ENCODE measurements at places on chromosomes 3 and 15.

DNA sequence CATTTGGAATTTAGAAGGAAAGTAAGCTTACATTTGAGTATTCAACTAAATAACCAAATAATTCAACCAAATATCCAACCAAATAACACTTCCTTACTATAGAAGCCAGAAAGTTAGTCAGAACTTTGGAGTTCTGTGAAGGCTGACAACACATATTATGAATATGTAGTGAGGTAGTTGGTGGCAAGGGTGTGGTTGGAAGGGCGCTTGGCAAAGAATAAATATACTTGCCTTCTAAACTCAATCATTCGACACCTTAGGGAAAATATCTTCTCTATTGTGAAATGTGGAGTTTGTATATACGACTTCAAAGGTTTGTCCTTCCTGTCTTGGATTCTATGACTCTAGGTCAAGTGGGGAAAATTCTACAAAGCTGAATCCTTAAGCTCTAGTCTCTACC is 111.7 kb upstream of the OSTN start:
- no peak for DNase-seq

GRCh38 chr3:16084887-16085286 is 89.6 kb upstream of the GALNT15 start:
- no peak for DNase-seq

GRCh38 chr3:187782006-187782405 is 36.7 kb upstream of the BCL6 start:
- no peak for DNase-seq

- DNase-seq: no peak
Measured at GRCh38 chr15:27271258-27271657, 300.3 kb downstream of the GABRG3 start.

DNA sequence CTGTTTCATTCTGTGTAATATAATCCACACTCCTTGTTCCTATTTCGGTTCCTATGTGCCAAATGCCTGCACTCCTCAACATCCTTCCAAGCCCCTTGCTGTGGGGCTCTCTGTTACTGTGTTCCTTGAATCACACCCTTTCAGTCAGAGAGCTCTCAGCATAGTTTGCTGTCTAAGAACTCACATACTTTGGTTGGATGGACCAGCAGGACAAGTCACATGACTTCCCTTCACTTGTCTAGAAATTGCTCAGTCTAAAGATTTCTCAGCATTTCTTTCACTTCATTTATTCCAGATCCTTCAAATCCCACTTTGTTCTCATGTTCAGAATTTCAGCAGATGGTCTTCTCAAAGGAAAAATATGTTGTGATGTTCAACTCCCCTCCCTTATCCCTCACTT is 203.5 kb upstream of the PFN2 start:
- no peak for DNase-seq

DNA sequence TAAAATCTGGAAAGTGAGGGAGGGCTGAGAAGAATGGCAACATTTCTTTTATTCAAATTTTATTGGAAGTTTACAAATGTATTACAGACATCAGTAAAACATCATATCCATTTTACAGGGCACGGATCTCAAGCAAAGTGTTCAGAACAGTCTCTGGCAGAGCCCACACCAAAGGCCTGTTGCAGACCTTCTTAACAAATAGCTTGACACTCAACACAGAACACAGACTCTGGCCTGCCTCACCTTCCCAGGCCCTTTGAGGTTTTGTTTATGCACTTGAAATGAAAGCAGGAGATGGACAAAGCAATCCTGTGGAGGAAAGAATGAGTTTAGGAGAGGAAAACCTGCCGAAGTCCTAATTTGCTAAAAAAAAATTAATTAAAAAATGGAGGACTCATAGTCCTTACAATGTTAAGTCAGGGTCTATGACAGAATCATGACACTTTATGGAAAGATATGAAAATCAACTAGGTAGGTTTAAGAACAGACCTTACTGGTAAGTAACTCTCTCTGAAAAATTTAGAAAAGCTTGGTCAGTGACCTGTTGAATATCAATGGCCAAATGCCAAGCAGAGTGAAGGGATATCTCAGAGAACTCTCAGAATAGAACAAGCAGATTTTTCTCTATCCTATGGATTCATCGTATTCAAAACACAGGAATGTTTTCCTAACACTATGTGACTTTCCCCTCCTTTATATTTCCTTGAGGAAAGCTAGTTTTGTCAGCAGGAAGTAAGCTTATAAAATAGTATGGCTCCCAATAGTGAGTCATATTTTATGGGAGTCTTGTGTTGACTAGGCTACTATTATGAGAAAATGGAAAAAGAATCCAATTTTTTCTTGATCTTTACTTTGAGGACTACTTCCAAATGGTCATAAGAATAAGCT is 70.8 kb upstream of the PSMD6 start:
- DNase-seq: no peak

- DNase-seq: no peak
Measured at GRCh38 chr15:63484433-63485186, 19.8 kb upstream of the USP3 start.

DNA sequence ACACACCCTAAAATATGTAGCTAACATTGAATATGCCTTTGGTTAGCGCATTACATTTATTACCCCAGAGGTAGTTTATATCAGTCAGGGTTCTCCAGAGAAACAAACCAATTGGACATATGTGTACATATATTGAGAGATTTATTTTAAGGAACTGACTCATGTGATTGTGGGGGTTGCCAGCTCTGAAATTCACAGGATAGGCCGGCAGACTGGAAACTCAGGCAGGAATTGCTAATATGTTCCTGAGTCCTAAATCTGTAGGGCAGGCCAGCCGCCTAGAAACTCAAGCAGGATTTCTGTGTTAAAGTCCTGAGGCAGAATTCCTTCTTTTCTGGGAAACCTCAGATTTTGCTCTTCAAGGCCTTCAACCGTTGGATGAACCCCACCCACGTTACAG is 189.7 kb downstream of the CDIN1 start:
- no peak for DNase-seq

DNA sequence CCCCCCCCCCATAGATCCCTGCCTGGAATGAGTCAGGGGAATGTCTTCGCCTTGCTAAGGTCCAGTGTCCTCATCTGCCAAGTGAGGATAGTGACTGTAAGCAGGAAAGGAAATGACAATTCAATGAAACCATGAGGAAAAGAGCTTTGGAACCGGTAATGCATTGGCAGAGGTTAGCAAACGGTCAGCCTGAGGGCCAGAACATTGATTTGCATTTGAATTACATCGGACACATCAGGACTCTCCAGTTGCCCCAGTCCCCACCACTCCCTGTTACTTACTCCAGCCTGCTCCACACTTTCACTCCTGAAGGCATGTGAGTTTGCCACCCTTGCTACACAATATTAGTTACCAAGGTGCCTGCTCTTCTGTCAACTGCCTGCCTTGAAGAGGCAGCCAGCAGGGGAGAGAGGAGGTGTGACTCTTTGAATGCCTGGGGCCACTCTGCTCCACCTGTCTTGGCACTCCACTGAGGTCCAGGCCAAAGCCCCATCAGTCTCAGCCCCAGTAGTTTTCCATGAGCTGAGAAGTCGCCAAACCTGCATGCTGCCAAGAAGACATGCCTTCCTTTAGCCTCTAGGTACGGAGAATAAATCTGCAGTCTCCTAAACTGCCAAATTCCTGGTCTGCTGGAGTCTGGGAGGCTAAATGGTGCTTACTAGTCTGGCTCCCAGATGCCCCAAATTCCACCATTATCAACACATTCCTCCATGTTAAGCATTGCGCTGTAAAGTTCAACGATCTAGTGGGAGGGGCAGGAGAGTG is 191.7 kb upstream of the TLE3 start:
- DNase-seq: no peak

DNA sequence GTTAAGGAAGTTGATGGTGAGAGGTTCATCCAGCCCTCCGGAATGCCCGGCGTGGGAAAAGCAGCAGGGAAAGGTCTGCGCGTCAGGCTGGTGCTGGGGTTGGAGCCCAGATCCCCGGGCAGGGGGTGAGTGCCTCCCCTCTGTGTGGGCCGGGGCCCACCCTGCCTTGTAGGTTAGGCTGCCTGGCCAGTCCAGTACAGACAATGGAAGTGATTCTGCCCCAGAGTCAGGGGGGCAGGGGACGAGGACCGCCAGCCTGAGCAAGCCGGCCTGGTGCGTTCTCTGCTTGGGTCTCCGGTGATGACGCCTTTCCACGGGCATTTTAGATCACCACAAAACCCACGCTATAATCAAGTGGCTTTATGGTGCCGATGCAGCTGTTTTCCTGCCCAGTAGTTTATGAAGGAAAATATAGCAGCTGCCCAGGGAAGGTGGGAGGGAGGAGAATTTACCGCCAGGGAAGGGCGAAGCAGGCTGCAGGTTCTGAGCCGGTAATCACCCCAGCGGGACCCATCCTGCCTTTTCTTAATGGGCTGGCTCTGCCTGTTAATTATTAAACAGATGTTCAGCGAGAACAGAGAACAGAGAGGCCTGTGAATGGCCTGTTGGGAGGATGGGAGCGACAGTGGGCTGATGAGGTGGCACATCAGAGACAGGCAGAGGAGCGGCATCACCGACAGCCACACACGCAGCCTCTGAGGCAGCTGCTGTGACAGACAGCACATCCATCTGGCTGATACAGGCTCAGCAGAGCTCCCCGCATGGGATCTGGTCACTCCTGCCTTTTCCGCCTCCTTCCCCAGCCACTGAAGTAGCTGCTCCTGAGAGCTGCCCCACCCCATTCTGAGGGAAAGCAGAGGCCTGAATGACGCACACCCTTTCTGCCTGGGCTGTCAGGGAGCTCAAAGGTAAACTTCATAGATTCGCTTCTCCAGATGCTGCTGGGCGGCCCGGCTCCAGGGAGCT is 35.2 kb downstream of the BDH1 start:
- no peak for DNase-seq

- DNase-seq: no peak
Measured at GRCh38 chr3:173064631-173065030, 76.4 kb downstream of the SPATA16 start.

GRCh38 chr3:114887806-114888205 is 259.3 kb downstream of the ZBTB20 start:
- DNase-seq: no peak

DNA sequence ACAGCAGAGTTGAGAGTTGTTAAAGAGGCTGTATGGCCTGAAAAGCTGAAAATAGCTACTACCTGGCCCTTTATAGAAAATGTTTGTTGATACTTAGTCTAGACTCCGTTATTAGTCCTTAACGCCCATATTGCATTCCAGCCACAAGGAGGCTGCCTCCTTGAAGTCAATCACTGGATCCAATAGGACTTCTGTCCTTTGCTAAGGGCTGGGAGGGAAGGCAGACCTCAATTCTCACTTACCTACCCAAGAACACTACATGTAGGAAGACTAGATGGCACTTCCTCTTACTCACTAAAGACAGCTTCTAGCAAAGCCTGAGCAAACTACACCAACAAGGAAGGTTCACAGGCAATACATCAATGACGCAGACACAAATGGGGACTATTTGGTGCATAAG is 139.5 kb upstream of the HACD2 start:
- no peak for DNase-seq

DNA sequence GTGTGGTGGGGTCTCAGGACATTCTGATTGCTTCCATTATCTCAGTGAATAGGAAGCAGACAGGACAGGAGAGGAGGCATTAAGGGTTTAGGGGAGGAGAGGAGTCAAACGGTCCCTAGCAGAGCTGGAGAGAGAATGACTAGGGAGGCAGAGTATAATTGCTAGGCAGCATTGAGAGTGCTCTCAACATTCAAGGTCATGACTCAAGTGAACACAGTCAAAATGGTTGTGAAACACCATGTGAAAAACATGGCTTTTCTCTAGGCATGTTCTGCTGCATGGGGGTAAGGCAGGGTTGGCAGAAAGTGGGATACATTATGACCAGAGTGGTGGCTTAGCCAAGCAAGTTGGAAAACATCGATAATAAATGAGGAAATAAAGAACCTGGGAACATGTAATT is 19.5 kb upstream of the HRH1 start:
- DNase-seq: no peak

DNA sequence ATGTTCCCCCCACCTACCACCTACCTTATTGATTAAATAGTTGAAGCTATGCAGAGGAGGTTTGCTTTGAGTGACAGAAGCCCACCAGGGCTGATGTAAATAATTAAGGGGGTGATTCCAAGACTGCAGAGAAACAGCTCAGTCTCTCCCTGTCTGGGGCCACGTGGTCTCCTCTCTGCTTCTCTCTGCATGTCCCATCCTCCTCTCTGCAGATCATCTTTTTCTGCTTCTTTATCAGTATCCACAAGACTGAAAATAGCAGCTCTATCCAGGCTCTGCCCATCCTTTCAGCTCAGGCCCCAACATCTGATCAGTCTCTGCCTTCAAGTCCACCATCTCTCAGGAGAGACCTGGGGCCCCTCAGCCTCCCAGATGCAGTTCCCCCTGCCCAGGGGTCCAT is 110.8 kb downstream of the ANP32A start:
- no peak for DNase-seq

- no peak for DNase-seq
Measured at GRCh38 chr3:134656211-134656800, 5.5 kb upstream of the KY start.

- DNase-seq: no peak
Measured at GRCh38 chr3:4581124-4581424, 87.9 kb downstream of the ITPR1 start.

DNA sequence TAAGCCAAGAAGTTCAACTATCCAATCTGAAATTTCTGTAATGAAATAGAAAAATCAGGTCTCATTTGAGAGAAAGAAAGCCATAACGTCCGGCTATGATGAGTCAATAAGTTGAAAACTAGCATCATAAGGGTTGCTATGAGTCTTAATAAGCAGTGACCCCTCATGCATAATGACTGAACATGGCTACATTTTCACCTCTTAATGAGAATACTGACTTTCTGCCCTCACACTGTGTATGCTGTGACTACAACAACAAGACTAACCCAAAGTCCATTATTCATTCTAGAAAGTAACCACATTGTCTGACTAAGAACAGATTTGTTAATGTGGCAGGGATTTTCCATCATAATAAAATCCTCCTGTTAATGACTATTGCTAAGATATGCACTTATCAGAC is 884.0 kb upstream of the CADM2 start:
- no peak for DNase-seq

GRCh38 chr3:109685084-109686079 is 348.0 kb upstream of the DPPA4 start:
- no peak for DNase-seq

DNA sequence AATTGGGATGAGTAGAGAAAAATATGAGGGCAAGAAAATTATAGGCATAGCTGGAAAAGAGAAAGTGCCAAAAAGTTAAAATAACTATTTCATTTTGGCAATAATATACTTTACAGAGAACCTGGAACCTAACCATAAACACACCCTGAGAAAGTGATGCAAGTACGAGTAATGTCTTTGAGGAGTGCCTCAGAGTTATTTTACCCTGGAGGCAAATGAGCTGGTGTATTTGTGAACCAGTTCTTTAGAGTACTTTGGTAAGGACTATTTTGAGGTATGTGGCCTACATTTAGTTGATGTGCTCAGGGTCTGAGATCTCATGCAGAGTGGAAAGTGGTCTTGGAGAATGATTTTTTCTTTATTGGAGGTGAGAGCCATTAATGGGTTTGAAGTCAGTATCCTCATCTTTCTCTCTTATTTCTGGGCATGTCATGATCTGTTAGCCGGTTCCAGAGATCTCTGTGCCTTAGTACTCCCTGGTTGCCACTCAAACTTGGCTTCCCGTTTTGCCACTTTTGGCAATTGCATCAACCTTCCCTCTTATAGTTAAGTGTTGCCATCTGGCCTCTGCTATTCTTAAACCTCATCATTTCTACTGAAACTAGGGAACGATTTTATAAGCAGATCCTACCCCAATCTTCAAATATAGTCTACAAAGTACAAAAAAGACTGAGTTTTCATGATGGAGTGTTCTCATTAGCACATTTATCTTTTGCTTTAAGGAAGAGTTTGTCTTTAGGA is 145.7 kb downstream of the EPHA6 start:
- DNase-seq: no peak

- no peak for DNase-seq
Measured at GRCh38 chr15:69590932-69591524, 138.4 kb downstream of the RPLP1 start.

GRCh38 chr15:56971571-56971970 is 53.1 kb downstream of the TCF12 start:
- DNase-seq: no peak

All from activated T-helper 1 cell treated with anti-CD3 and anti-CD28 coated beads, Interleukin-2, amount 50 U/mL, for 16 hours (primary cell).